Osteocyte (in vitro differentiated cells): ENCODE measurements at places on chromosomes 5 and 9. TPM values are rescaled to one million over a fixed set of nuclear protein-coding genes. Genes with fewer than 3 reads are reported as not detected.

GRCh38 chr9:88064554-88064953 is 73.7 kb downstream of the SPATA31C2 start:
- H3K27me3 ChIP-seq = peaks cover 23% of the 10 kb centered on the region
- H3K27ac ChIP-seq = no peak overlapping the region
- DNase-seq = no peak

- no peak overlapping the region for H3K27ac ChIP-seq
- no peak for DNase-seq
- H3K27me3 ChIP-seq = peaks cover 9% of the 10 kb centered on the region
- H3K4me3 ChIP-seq = no peak overlapping the region
- no peaks in the 10 kb centered on the region for H3K36me3 ChIP-seq
These were observed 10.6 kb upstream of the SHC3 start for GRCh38 chr9:89189215-89189614.

GRCh38 chr9:7844242-7844641 is 44.7 kb upstream of the DMAC1 start:
- H3K4me3 ChIP-seq = no peak overlapping the region
- H3K27me3 ChIP-seq = no peaks in the 10 kb centered on the region
- DNase-seq = no peak
- H3K4me1 ChIP-seq = no peaks in the 10 kb centered on the region
- no peaks in the 10 kb centered on the region for H3K36me3 ChIP-seq

DNA sequence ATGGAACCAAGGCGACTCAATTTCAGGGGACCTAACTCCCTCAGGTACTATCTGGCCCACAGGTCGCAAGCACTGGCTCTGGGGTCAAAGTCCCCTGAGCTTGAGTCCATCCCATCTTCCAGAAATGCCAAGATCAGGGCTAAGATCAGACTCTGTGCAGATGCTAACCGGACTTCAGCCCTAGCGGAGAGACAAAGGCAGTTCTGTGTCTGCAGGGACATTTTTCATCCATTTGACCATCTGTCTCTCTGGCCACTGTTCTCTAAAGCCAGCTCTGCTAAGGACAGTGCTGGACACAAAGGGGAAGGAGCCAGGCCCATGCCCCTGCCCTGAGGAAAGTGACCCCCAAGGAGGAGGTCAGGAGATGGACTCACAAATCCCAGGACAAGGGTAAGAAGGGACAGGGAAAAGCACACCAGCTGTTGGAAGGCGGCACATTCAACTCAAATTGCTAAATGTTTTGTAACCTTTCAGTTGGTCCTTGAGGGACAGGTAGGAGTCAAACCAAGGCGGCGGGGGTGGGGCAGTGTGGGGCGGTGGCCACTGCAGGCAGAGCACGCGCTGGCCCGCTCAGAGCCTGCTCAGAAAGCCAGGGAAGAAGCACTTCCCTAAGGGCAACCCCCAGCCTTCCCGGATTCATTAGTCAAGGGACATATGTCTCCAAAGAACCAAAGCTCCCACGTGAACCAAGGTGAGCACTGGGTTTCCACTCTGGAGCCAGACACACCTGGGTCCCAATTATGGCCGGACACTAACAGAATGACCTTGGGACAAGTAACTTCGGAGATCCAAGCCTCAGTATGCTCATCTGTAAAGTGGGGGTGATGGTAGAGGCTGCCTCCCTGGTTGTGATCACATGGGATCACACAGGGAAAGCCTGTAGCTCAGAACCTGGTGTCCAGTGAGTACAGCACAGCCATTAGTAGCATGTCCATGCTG is 42.8 kb downstream of the STK10 start:
- peaks cover 30% of the 10 kb centered on the region for H3K4me1 ChIP-seq
- no peaks in the 10 kb centered on the region for H3K27me3 ChIP-seq
- H3K4me3 ChIP-seq = no peak overlapping the region
- H3K36me3 ChIP-seq = no peaks in the 10 kb centered on the region

GRCh38 chr9:70816891-70817290 is 304.5 kb downstream of the TRPM3 start:
- no peak for DNase-seq
- H3K4me1 ChIP-seq = no peaks in the 10 kb centered on the region
- peaks cover 19% of the 10 kb centered on the region for H3K27me3 ChIP-seq
- H3K4me3 ChIP-seq = no peak overlapping the region

GRCh38 chr5:10489810-10490426 is 48.2 kb downstream of the ROPN1L start:
- peaks cover 8% of the 10 kb centered on the region for H3K27me3 ChIP-seq
- no peak overlapping the region for H3K27ac ChIP-seq

Gene LVRN
- total RNA-seq = 0.40 and 0.68 TPM in 2 replicates

Gene SMAD5
- total RNA-seq = 62.7 and 63.2 TPM in 2 replicates

Gene PCDHGA2
- 0.21 TPM in 1 of 2 replicates, not detected in the other for total RNA-seq

Gene CAVIN4
- 1.1 and 1.6 TPM in 2 replicates for total RNA-seq
